ENCODE measurements at places on chromosomes 5 and 9.
A peak's percentile ranks its signal among the peaks of the same experiment; 100 is the strongest.

DNA sequence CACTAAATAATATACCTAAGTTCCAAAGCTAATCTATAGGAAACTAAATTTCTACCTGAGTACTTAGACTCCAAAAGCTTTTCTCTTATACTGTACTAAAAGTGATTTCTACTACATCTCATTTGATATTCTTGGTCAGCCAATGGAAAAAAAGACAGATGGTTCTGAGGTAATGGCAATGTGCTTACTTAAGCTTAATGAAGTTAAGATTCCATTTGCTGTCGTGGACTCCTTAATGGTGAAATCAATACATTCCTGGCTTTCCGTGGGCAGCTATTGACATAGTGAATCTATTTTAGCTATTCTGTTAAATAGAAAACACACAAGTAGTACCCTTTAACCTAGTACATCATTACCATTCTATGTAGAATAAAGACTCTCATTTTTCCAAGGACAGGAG, 1825.6 kb upstream of the CDH9 start:
- DNase-seq = no peak

DNA sequence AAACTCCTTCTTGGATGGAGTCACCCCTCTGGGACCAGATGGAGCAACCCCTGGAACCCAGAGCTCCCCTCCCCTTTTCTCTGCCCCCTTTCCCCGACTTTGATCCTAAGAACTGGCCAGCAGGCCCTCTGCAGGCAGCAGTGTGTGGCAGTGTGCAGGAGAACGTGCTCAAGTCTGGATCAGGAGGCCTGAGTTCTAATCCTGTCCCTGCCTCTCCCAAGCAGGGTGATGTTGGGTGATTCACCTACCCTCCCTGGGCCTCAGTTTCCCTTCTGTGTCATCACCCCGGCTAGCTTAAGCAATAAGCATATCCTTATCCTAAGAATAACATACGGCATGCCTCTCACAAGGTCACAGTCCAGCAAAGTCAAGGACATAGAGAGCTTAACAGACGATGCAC, 67.6 kb downstream of the C9orf50 start:
- DNase-seq = no peak

DNA sequence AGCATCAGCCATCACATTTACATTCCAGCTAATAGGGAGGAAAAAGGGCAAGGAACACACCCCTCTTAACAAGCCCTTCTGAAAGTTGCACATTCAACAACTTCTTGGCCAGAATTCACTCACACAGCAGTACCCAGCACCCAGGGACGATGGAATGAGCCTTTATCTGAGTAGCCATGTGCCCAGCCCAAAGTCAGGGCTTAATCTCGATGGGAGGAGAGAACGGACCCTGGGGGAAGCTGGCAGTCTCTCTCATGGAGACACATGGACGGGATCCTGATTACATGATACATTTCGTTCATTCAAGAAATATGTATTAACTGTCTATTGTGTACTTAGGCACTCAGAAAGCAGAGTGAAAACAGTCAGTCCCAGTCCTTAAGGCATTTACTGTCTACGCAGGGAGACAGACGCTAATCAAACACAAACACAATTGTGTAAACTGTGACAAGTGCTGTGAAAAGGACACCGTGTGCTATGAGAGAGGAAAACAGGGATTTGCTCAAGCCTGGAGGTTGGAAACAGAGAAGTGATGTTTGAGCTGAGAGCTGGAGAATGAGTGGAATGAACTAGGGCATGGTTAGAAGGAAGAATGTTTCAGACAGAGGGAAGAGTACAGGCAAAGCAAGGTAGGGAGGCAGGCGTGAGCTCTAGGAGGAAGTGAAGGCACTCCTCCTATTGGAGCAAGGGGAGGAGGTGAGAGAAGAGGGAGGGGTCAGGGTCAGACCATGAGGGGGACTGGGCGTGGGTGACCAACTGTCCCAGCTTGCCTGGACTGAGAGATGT, 7.4 kb downstream of the OTULINL start:
- DNase-seq = no peak

- no peak for DNase-seq
Observed at GRCh38 chr9:72743836-72744235, 209.0 kb downstream of the ALDH1A1 start.

GRCh38 chr5:172871982-172872381, 37.9 kb downstream of the ERGIC1 start:
- no peak for DNase-seq

DNA sequence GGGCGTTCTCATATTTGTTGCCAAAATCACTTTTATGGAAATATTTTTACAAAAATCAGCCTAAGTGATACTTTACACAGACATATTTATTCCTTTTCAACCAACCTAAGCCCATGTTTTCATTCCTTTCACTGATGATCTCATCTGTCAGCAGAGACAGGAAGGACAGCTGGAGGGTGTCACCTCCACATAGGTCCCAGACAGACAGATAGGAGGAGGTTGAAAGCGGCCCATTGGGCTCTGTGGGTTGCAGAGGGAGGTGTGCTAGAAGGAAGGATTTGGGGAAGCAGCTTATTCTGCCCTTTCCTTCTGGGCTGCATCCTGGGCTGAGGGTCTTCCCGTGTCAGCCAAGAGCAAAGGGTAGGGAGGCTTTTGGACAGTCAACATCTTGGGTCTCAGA, 26.0 kb upstream of the SEMA4D start:
- DNase-seq = peak; percentile 33

All from activated T-helper 1 cell treated with Interleukin-2 at 50 U/mL for 16 hours (primary cell).